NCI-H526 treated with DMSO at 0.1 percent for 48 hours (cell line): ENCODE measurements at places on chromosomes 1 and 21.

GRCh38 chr1:58739856-58740466 lies 40.1 kb upstream of the MYSM1 start:
- peak; percentile 38 for DNase-seq

GRCh38 chr1:209421186-209421585 lies 162.3 kb upstream of the CAMK1G start:
- no peak for DNase-seq

DNA sequence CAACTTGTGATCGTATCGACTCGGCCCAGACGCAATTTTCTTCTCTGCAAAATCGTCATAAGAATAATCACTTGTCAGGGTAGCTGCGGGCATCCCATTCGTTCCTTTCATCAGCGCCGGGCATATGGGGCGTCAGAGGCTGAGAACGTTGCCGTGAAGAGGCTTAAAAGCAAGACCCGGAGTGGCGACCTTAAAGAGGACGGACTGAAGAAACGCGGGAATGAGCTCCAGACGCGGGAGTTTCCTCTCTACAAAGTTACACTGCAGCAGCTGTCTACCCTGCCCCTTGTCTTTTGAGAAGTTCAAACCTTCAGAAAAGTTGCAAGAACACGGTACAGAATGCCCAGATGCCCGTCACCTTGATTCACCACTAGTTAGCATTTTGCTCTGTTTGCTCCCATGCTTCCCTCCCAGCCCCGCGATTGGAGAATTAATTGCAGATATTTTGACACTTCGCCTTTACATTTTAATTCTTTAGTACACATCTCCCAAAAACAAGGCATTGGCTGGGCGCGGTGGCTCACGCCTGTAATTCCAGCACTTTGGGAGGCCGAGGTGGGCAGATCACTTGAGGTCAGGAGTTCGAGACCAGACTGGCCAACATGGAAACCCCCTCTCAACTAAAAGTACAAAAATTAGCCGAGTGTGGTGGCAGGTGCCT lies 967 bp downstream of the CENPS start:
- DNase-seq: no peak

DNA sequence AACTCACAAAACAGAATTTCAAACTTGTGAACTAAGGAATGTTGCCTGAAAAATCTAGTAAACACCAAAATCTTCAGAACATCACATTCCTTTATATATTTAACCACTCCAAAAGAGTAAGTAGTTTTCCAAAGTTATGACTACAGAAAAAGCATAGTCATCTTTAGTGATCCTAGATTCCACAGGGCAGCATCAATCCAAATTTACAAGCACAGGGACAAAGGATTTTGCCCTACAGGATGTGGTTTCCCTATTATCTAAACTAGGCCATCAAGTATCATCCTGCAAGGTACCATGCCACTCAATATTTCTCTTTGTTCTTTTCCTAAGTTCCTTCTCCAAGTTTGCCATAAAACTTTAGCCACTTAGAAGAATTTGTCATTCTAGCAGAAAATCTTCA lies 33.0 kb downstream of the COP1 start:
- DNase-seq: no peak

- no peak for DNase-seq
These were observed 10.0 kb upstream of the LEFTY2 start for GRCh38 chr1:225950905-225951497.

- DNase-seq: no peak
These were observed 859.5 kb downstream of the USP25 start for GRCh38 chr21:16589006-16589898.

- DNase-seq: no peak
These were observed 14.0 kb upstream of the FAAP20 start for GRCh38 chr1:2208309-2209239.

GRCh38 chr1:86380257-86380861 lies 15.8 kb downstream of the ODF2L start:
- DNase-seq: peak; percentile 33

- DNase-seq: no peak
These were observed 144.4 kb upstream of the POU3F1 start for GRCh38 chr1:38190983-38191382.

- DNase-seq: no peak
These were observed 776 bp upstream of the CADM3 start for GRCh38 chr1:159170639-159171038.

GRCh38 chr21:20856926-20857325 lies 141.3 kb upstream of the NCAM2 start:
- no peak for DNase-seq

- no peak for DNase-seq
These were observed 725 bp downstream of the CR1L start for GRCh38 chr1:207645635-207646081.

DNA sequence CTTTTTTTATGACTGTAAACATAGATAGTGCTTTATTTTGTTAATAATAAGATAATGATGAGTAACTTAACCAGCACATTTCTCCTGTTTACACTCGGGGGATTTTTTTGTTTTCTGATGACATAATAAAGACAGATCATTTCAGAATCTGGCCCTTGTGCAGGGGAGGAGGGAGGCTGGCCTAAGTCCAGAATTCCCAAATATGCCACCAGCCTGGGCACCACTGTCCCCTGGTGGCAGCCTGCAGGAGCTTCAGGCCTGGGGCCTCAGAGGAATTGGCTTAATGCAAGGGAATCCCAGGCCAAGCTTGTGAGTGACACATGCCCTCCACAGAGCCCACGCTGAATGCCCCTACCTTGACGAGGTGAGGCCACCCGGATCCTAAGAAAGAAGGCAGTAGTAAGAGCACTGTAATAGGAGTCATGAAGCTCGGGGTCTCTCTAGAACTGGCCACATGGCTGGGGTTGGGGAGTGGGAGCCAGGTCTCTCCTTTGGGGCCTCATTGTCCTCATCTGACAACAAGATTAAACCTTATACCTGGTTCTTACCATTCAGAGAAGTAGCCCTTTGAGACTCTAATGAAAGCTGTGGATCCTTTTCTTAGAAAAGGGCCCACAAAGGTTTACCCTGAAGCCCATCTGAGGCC lies 24.1 kb downstream of the ETNK2 start:
- peak; percentile 23 for DNase-seq

DNA sequence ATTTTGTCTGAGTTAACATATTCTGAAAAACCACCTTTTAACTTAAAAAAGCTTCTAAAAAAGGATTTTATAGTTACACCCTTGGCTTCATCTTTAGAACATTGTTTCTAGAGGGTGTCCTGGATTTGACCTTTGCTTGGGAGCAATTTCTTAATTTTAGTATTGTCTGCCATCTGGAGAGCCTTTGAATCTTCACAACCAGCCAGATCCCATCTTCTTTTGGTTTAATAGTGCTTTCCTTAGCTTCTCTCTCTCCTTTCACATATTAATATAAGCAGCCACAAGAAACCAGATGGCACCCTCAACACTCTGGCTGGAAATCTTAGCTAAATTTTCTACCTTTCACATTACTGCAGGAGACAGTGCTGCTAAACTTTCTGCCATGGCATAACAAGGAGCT lies 76.5 kb upstream of the TSPAN2 start:
- DNase-seq: no peak

GRCh38 chr1:37839676-37840075 lies 19.7 kb downstream of the MTF1 start:
- DNase-seq: no peak

- no peak for DNase-seq
These were observed 516.9 kb downstream of the ADGRL2 start for GRCh38 chr1:82317671-82318070.

GRCh38 chr1:42837709-42838108 lies 8.7 kb upstream of the ZNF691 start:
- DNase-seq: no peak

DNA sequence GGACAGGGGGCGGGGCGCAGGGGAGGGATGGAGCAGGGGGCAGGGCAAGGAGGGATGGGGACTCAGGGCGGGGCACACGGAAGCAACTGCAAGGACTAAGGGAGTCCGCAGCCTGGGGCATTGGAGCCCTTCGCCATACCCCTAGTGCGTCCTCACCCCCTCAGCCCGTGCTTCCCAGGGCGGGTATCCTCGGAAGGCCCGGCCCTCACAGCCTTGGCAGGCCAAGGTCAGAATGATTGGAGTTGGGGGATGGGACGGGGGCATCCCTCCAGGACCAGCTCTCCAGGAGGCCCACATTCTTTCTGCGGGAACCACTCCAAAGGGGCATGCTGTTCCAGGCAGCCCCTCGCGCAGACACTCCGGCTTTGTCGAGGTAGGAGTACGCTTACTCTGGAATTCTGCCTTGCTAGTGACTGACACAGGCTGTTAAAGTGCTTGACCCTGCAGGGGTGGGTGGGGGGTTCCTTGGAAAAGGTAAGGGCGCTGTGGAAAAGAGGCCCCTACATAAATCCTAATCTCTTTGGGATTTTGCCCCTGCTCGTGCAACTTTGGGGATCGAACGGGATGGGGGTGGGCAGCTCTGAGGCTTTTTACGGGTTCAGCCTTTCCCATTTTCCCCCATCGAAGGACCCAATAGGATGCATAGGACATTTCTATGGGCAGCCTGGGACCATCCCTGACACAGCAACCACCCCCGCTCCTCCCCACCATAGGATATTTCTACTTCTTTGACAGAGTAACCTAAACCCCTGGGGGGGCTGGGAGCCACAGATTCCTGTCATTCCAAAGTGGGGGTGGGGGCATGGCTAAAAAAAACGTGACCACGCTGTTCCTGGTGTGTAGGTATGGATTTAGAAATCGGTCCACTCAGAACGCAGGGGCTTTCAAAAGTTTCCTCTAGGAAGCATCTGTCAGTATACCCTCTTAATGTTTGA lies 738 bp upstream of the TRIM11 start:
- no peak for DNase-seq

GRCh38 chr1:235910357-235911299 lies 43.9 kb upstream of the LYST start:
- no peak for DNase-seq

DNA sequence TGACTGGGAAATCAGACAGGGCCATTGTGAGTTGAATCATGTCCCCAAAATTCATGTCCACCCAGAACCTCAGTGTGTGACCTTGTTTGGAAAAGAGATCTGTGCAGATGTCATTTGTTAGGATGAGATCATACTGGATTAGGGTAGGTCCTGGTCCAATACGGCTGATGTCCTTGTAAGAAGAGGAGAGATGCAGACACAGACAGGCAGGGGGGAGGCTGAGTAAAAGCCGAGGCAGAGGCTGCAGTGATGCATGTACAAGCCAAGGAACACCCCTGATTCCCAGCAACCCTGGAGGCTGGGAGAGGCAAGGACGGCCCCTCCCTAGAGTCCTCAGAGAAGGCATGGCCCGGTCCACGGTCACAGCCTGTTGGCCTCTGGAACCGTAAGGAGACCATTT lies 15.9 kb upstream of the NPPB start:
- no peak for DNase-seq

DNA sequence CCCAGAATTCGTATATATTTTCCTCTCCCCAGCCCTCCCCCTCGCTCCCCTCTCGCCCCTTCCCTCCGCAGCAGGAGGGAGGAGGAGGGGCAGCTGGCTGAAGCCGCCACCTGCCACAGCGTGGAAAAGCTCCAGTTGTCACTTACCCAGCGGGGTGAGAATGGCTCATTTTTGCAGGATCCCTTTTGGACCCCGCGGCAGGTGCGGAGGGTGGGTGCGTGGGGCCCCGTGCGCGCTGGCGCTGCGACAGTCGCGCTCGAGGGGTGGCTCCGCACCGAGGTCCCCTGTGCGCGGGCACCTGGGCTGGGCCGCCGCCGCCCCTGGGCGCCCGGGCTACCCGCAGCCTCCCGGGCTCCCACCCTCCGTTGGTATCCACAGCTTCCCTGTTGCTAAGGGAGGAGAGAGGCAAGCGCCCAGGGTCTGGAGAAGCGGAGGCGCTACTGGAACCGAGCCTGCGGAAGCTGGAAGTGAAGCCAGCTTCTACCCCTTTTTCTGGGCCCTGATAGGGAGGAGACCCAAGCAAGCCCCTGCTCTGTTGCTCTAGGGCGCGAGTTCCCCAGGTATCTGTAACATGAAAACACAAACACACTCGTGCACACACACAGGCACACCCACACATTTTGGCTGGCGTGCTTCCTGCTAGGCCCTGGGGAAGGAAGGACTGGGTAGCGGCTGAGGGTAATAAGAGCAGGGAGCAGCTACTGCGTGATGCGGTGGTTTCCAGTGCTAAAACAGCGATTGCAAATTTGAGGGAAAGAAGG lies at the start of gene ERICH3:
Gene ERICH3, minus strand, starts transcription at position 442 of the 761 bp plus-strand sequence. Its CDS starts 273 bp downstream, at position 169.
- DNase-seq: peak; percentile 5

DNA sequence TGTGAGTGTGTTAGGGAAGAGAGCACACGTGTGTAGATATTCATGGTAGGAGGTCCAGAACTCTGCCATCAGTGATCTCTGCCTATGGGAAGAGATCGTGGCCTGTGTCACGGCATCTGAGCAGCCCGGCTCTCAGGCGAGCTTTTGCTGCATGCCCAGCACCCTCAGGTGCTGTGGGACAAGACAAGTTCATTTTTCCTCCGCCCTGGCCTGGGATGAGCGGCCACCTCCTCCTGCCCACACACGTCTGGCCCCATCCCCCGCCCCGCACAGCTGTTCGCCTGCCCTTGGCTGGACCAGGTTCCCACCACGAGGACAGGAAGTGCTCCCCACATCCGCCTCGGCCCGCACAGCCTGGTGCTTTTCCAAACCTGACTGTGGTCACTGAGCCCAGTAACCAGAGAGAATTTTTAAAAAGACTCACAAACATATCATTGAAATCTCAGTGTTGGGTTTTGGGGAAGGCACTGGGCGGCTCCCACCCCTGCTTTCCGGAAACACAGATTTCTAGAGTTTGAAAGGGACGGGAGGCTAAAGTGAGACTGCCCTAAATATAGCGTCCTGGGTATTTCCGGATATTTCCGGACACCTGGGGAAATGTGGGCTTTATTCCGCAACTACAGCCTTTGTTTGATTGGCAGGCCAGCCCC lies 18.0 kb downstream of the BMP8A start:
- no peak for DNase-seq

GRCh38 chr1:25645637-25646400 lies 29.2 kb downstream of the MAN1C1 start:
- DNase-seq: no peak

- no peak for DNase-seq
These were observed 290.2 kb downstream of the LRRC40 start for GRCh38 chr1:69914976-69915765.

- DNase-seq: no peak
These were observed 16.0 kb downstream of the DISC1 start for GRCh38 chr1:231642618-231643017.

DNA sequence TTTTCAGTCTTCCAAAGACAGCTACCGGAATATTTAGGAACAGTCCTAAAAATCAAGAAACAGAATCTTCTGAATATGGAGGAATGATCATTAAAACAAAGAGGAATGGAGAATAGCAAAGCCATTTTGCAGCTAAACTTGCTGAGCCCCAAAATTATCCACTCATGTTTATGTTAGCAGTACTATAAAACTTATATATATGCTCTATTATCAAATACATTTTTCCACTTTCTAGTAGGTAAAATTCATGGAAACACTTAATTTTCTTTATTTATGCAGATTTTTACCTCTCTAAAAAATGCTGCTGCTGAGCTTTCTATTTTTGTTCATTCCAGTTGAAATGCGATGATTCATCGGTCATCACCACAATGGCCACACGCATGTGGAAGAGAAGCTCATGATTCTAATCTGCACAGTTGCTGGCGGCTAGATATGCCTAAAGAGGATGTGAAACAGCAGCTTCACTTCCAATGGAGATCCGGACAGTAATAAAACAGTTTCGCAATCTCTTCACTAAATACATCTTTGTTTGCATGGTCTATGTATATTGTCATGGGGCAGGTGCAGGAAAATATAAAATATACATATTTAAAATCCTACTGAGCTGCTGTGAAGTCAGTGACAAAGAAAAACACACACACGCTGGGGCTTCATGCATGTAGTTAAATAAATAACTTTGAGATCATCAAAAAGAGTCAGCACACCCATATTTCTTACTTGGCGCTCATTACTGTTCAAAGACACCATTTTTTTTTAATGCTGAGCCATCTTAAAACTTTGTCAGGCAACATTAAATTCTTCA lies 292.2 kb downstream of the SMYD3 start:
- peak; percentile 87 for DNase-seq

- DNase-seq: no peak
These were observed 24.6 kb upstream of the RUNX3 start for GRCh38 chr1:24954631-24955030.
